Cortex of kidney (tissue), 1 donor: ENCODE measurements at places on chromosomes 2 and 18.

DNA sequence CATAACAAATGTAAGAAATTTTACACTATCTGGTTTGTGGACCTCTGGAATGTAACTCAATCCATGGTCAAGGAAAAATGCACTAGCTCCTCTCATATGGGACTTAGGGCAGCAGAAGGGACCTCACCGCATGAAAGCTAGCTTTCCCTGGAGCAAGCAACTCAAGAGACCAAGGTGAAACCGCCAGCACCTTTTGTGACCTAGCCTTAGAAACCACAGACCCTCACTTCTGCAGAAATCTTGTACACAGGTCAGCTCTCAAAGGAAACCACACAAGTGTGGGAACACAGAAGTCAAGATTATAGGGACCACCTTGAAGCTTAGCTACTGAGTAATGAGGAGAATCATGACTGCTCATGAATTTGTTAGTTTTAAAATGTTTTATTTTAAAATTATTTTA lies 222.5 kb downstream of the DLGAP1 start:
- no peak for DNase-seq

DNA sequence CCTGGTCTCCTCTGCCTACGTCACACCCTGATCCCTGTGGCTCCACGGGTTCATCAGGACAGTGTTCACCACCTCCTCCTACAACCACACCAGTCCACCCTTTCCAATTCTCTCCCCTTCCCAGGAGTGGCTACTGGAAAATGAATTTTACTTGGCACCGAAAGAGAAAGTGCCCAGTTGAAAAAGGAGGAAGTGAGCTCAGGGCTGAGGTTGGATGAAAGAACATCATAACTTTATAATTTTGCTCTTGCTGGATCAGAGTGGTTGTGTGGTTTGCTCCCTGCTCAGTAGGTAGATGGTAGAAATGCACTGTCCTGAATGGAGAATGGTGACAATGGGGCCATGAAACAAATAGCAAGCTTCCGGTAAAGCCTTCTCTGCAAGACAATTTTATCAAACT lies 140.3 kb upstream of the DDX18 start:
- DNase-seq = no peak

DNA sequence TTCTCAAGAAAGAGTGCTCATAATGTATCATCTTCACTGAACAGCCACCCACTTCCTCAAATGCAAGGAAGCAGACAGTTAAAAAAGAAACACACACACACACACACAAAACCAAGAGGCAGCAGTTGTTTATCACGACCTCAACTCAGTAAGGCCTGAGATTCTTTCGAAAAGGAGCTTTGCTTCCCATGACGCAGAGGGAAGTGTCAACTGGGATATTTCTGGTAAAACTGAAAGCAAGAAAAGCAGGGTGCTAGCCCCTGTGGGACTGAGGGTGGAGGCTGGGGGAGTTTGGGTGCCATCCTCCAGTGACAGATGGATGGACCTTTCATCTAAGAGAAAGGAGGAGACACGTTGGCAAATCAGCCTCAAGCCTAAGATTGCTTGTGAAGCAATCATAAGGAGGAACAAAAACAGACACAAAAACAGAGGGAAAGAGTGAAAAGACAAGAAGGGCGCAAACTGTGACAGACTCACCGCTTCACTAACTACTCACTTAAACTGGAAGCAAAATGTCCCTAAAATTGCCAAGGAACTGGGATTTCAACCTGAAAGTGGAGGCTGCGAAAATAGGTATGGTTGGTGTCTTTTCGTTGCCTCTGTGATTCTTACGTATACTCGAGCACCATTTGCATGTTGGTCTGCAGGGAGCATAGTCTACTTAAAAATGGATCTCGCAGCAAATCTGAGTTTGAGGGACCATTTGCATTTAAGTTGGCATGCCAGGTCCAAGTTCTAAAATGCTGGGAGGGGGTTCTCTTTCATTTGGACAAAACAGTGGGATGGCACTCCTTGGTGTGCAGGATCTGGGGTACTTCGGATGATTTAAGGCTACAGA lies at the start of gene ARHGAP25:
Gene ARHGAP25 (plus strand): TSS at position 124 of the 838 bp plus-strand sequence. CDS start 389 bp downstream, at position 513.
- DNase-seq = no peak

- no peak for DNase-seq
Observed at GRCh38 chr2:129894616-129895015, 84.8 kb upstream of the RAB6C start.

- DNase-seq = no peak
Observed at GRCh38 chr2:234164493-234165413, 114.3 kb downstream of the SPP2 start.

- no peak for DNase-seq
Observed at GRCh38 chr2:223166983-223167650, 115.1 kb downstream of the KCNE4 start.

DNA sequence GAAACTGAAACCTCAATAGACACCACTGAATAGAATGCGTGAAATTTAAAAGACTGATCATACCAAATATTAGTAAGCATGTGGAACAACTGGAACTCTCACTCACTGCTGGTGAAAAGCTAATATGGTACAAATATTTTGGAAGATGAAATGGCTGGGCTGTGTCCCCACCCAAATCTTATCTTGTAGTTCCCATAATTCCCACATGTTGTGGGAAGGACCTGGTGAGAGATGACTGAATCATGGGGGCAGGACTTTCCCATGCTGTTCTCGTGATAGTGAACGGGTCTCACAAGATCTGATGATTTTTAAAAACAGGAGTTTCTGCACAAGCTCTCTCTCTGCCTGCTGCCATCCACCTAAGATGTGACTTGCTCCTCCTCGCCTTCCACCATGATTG lies 32.0 kb upstream of the MYCN start:
- no peak for DNase-seq

DNA sequence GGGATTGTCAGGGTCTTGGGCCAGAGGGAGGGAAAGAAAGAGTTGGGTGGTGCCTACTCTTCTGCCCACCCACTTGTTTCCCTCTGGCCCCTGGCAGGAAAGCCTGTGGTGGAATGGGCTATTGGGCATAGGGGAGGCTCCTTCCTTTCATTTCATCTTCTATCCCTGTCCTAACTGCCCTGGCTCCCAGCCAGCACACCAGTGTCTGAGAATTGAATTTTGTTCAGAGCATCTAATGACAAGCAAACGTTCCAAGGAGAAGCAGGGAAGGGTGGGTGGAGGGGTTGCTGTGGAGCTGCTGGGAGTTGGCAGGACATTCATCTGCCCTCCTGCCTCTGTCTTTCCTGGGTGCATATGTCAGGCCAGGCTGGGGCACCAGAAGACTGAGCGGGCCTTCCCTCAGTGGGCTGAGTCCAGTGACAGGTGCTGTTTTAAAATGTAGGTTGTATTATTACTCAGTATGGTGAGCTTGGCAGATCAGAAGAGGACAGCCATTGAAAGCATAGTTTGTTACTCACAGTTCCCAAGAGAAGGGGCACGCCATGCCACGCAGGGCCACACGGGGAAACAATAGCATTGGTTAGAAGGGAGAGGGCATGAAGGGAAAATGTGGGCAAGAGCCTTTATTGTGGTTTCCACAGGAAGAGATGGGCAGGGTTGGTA lies 171.9 kb downstream of the ACOXL start:
- DNase-seq = no peak

GRCh38 chr2:172129404-172129803 lies 26.7 kb upstream of the DLX2 start:
- no peak for DNase-seq

GRCh38 chr2:209499069-209499468 lies 75.2 kb downstream of the MAP2 start:
- DNase-seq = no peak

- DNase-seq = no peak
Observed at GRCh38 chr2:113407446-113408099, 29.9 kb upstream of the ZNG1B start.

DNA sequence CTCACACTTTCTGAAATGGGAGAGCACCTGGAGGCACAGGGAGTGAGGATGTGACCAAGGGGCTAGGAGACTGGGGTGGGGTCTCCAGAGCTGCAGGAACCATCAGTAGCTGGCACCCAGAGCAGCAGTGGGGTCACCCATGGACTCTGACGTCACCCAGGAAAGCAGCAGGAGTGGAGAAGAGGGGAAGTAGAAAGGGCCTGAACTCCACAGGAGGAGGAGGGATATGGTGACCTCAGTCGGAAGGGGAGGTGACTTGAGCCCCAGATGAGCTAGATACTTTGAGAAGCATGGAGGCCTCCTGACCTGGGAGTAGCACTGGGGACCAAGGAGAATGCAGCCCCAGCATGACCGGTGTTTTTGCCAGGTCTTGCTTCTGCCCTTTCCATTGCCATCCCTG lies 8.8 kb downstream of the NMUR1 start:
- DNase-seq = no peak

DNA sequence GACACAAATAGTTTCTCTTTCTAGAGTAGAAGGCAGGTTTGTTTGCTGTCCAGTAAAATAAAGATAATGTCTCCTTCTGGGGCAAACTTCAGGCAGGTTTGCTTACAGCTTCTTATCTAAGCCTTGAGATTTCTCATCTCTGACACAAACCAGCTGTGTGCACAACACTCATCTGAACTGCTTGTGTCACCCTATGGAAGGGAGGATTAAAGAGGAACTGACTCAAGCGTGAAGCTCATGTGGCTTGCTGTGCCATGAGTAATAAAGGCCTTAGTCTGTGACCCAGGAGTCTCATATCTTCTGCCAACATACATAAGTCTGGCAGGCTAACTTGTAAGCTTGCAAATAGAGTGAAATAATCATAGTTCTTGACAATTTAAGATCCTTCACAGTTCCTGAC lies 24.2 kb upstream of the CPO start:
- DNase-seq = no peak

DNA sequence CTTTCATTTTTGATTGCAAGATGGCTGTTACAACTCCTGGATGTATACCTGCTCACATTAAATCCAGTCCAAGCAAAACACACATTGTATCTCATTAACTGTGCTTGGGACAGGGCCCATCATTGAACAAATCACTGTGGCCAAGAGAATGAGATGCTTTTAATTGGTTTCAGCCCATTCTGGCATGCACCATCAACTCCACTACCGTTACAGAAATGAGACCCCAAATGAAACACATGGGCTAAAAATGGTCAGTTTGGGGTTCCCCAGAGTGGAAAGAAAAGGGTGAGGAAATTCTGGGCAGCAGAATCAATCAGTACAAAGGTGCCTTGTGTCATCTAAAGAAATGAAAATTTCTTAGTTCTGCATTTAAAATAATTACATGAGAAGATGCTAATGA lies 52.7 kb downstream of the FAM171B start:
- DNase-seq = no peak

DNA sequence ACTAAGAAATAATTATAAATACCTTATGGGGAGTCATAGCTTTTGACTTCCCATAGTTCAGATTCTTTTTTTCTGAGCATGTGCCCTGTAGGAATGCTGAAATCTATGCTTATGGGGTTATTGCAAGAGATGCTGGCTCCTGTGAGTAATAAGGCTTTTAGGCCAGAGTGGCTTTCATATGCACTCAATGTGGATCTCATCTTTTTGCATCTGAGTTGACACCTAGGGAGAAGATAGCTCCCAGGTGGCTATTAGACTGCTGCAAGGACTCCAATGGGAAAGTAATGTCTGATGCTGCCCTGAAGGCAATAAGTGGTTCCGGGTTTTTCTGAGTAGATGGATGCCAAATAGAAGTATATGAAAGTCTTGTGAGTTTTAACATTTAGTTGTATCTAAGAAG lies 21.0 kb downstream of the DNAH6 start:
- DNase-seq = no peak

DNA sequence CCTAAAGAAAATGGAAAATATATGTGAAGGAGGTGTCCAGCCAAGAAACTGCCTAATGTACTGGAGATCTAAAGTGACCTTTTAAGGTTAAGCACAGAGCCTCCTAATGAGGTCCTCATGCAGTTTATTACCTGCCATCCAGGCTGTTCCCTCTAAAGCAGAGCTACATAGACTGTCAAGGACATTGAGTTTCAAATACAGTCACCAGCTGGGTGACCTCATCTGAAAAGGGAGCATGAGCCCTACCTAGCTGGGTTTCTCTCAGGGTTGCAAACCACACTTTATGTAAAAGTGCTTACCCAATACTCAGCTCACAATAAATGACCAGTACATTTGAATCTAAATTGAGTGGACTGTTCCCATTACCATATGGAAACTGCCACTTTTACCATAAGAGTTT lies 65.4 kb upstream of the CTNNA2 start:
- DNase-seq = no peak

GRCh38 chr2:23649819-23650218 lies 264.8 kb downstream of the KLHL29 start:
- DNase-seq = no peak

- no peak for DNase-seq
Observed at GRCh38 chr18:37483221-37483971, 82.2 kb downstream of the CELF4 start.

DNA sequence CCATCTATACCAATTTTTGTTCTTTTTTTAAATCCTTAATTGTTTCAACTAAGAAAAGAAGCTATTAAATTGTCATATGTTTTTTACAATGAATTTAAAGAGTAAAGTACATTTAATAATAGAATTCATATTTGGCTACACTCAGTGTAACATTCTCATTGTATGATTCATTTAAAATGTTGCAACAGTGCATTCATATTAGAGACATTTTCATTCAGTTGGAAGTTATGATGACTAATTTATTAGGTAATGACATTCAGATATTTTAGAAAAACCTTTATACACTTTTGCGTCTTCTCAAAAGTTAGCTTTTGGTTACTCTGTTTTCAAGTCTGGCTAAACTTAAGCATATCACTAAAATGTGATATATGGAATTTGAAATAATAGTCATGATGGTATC lies 887.5 kb upstream of the NRXN1 start:
- DNase-seq = no peak

GRCh38 chr2:236120829-236121228 lies 47.4 kb downstream of the GBX2 start:
- no peak for DNase-seq

GRCh38 chr18:76923485-76924085 lies 101.2 kb downstream of the ZNF236 start:
- DNase-seq = no peak

GRCh38 chr2:88729061-88729745 lies 37.7 kb downstream of the RPIA start:
- no peak for DNase-seq

DNA sequence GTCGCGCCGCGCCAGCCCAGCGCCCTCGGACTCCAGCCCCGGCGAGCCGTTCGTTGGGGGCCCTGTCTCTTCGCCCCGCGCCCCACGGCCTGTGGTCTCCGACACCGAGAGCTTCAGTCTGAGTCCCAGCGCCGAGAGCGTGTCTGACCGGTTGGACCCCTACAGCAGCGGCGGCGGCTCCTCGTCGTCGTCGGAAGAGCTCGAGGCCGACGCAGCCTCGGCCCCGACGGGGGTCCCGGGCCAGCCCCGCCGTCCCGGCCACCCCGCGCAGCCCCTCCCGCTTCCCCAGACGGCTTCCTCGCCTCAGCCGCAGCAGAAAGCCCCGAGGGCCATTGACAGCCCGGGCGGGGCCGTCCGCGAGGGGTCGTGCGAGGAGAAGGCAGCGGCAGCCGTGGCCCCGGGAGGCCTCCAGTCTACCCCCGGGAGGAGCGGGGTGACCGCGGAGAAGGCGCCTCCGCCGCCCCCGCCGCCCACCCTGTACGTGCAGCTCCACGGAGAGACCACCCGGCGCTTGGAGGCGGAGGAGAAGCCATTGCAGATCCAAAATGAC lies 1.4 kb downstream of the PHLPP1 start:
- DNase-seq = no peak
